Activated CD8-positive, alpha-beta memory T cell treated with anti-CD3 and anti-CD28 coated beads for 24 hours (primary cell): ENCODE measurements at places on chromosomes 16 and 17.

- DNase-seq: no peak
Observed at GRCh38 chr16:82695806-82696205, 69.0 kb downstream of the CDH13 start.

DNA sequence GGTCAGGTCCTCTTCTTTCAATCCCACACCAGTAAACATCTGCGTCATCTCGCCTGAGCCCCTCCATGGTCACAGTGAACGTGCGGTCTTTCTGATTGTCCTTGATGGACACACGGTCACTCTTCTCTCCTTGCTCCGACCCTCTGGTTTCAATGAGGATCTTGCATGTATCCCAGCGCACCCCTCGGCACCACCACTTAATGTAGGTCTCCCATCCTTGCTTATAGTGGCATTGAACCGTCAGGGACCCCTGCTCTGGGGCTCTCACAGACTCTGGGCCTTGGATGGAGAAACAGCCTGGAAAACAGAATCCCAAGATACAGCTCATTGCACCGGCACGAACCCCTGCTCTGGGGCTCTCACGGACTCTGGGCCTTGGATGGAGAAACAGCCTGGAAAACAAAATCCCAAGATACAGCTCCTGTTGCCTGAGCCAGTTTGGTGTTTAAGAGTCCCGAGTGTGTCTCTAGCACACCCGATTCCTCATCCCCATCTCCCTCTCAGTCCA is 5.4 kb downstream of the CD300LB start:
- peak; percentile 32 for DNase-seq

GRCh38 chr16:55000595-55000994 is 69.9 kb downstream of the IRX5 start:
- DNase-seq: no peak

GRCh38 chr16:71542377-71542776 is 16.2 kb downstream of the CHST4 start:
- DNase-seq: peak; percentile 76

- peak; percentile 79 for DNase-seq
Observed at GRCh38 chr17:38730526-38731379, 612 bp downstream of the CISD3 start.

GRCh38 chr16:24681793-24682192 is 47.7 kb upstream of the TNRC6A start:
- DNase-seq: no peak

GRCh38 chr16:25092441-25092840 is 19.1 kb upstream of the LCMT1 start:
- DNase-seq: no peak

DNA sequence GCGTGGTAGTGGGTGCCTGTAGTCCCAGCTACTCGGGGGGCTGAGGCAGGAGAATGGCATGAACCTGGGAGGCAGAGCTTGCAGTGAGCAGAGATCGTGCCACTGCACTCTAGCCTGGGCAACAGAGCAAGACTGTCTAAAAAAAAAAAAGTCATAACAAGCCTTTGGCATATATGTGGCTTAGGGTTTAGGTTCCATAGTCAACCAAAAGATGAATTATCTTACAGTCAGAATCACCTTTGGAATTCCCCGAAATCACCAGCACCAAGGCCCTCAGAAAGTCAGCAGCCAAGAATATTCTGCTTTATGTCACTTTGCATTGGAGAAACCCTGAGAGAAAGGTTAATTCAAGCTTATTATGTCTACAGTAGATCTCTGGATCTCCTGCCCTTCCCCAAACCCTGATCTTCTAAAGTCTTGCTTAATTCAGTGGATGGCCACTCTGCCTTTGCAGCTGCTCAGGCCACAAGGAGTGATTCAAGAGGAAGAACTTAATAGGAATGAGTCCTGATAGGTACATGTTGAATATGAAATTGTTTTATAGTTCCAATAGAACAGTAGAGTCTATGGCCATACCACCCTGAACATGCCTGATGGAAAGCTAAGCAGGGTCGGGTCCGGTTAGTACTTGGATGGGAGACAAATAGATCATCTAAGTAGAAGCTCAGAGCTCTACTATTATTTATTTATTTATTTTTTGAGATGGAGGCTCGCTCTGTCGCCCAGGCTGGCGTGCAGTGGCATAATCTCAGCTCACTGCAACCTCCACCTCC is 196.0 kb upstream of the CACNG5 start:
- no peak for DNase-seq

DNA sequence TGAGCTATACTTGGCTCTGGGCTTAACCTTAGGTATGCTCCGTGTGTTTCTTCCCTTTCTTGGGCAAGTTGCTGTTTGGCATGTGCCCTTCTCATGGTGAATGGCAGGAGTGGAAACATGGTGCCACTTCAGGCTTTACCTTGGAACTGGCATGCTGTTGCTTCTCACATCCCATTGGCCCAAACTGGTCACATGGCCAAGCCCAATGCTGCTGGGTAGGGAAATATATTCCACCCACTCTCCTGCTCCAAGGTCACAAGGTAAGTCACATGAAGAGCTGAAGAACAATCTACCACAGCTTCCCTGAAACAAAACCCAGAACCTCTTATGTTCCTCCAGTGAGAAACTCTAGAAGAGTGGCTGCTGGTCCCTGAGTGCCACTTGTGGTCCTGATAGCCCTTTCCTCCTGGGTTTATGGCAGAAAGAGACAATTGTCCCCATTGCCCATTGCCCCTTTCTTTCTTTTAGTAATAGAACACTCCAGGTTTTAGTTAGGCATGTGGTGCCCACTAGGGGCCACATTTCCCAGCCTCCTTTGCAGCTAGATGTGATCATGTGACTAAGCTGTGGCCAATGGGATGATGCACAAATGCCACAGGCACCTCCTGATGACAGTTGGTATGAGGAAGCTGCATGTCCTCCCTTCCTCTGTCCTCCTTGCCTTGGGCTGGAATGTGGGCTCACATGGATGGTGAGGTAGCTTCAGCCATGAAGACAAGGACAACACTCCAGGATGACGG is 50.3 kb downstream of the MEOX1 start:
- no peak for DNase-seq

DNA sequence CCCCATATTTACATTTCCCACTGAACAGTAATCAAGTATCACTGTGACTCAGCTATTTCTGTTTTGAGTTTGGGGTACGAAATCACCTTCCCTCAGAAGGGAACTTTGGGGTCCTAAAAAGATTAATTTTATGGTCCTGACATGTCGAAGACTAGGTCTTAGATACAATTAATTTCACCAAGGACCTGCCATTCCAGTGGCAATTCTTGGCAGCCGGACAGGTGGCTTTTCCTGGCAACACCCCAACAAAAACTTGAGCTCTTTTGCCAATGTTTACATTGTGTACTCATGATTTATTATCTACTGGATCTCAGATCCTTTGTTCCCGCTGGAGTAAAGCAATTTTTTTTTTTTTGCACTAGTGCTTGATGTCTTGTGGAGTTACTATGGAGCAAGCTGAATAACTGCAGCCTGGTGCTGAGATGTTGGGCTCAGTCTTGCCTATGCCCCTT is 14.4 kb downstream of the SLFN5 start:
- no peak for DNase-seq

GRCh38 chr17:62687997-62688396 is 60.5 kb downstream of the MRC2 start:
- DNase-seq: no peak

GRCh38 chr17:40548982-40549685 is 16.1 kb downstream of the CCR7 start:
- DNase-seq: peak; percentile 74

DNA sequence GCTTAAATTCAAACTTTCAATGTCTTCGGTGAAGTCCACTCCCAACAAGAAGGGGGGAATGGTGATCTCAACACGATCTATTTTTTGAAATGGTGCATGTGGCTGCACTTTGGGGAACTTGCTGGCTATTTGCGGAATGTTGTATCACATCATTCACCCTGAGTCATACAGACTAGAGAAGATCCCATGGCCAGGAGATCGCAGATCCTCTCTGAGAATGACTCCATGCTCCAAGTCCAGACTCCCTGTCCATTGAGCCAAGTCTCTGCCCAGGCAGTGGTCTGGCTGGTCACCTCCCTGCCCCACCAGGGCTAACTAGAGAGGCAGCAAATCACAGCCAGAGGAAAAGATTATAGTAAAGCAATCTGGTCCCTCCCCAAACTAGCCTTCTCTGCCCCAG is 120.6 kb downstream of the XYLT1 start:
- DNase-seq: no peak

GRCh38 chr16:75865736-75866135 is 139.4 kb upstream of the CPHXL start:
- no peak for DNase-seq

DNA sequence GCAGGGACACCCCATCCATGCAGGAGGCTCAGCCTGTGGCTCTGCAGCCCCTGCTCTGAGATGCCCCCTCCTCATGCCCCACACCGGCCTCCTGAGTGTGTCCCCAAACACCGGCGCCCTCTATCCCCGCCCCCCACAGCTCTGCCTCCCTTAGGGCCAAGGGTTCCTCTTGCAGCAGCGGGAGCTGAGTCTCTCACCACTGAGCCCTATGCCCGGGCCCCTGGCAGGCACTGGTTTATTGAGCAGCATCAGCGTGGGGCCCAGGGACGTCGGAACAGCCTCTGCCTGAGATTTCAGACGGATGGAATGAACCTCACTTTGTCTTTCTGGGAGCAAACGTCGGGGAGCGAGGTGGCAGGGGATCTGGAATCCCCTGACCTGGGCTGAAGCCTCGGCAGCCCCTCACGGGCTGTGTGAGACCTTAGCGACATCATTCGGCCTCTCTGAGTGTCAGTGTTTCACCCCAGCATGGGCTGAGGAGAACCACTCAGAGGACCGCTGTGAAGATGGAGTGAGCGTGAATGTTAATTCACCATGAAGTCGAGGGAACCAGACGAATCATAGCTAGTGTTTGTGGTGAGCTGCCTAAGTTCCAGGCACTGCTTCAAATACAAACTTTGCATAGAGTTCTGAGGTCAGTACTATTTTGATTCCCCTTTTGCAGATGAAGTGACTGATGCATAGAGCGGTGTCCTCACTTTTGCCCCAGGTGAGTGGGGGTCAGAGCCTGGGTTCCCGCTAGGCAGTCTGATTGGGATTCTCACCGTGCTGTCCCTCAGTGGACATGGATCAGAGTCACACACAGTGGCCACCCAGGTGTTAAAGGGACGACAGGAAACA is 5.3 kb upstream of the C16orf74 start:
- DNase-seq: no peak

GRCh38 chr17:27323538-27324215 is 29.8 kb downstream of the WSB1 start:
- DNase-seq: peak; percentile 19

GRCh38 chr17:57744195-57745170 is 616 bp downstream of the CCDC182 start:
- no peak for DNase-seq

- DNase-seq: peak; percentile 54
Observed at GRCh38 chr17:64024215-64024654, 3.8 kb upstream of the ICAM2 start.

GRCh38 chr16:81071805-81072204 is 5.2 kb downstream of the C16orf46 start:
- DNase-seq: no peak

DNA sequence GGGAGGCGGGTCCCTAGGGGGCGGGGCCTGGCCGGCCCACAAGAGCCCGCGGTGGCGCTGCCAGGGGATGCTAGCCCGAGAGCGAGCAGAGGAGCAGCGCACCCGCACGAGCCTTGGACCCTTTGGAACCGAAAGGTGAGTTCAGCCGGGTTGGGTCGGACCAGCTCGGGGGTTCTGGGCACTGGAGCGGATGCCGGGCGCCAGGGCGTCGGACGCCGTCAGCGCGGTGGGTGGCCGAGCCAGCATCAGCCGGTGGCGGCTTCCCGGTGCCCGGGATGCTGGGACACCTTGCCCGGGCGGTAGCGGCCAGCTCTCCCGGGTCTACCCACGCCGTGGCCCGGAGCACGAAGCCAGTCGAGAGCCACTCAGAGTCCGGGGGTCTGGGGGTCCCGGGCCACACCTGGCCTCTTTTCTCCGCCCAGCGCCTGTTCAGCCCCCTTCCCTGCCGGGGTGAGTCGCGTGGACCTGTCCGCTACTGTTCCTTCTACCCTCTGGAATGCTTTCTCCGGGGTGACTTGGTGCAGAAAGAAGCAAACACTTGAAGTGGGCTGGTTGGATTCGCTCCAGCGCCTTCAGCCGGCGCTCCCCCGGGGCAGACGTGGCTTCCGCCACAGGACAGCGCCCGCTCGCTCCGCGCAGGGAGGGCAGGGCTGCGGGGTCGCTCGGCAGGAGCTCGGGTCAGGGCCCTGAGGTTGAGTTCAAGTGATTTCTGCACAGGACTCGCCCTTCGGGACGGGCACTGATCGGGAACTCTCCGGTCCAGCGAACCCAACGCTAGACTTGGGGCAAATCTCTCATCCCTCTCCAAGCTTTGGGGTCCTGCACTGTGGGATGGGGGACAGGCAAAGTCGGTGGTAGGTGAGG is at the start of gene SCNN1G:
SCNN1G (plus strand) TSS at position 67 of the 864 bp plus-strand sequence. CDS start 3,527 bp downstream, outside the sequence.
- DNase-seq: peak; percentile 58

- DNase-seq: peak; percentile 90
Observed at GRCh38 chr17:44350733-44351226, 5.7 kb downstream of the GRN start.

DNA sequence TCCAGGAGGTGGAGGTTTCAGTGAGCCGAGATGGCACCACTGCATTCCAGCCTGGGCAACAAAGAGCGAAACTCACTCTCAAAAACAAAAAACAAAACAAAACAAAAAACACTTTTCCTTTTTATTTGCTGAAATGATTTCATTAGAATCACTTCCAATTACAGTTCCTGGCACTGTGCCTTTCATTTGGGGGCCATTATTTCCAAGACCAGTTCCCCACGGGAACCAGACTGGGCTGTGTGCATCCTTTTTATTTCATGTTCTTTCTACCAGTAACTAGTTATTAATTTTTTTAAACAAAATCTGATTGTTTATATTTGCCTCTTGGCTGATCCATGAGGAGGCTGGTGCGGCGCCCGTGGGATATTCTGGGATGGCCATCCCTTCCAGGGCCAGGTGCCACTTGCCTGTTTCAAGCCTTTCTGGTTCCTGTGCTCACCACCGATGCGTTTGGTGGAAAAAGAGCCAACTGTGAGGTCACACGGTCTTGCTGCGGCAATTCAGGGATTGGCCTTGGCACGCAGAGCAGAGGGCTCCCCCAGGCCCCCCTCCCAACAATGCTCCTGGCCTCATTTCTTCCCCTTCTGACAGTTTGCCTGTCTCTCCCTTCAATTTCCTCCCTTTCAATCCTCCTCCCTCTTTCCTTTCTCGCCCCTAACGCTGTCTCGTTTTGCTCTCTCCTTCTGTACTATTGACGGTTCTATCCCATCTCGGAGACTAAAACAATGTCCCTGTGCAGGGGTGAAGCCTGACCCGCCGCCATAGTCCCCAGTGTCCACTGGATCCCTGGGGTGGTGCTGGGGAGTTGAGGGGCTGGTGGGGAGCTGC is 13.4 kb downstream of the UBALD1 start:
- DNase-seq: no peak

- DNase-seq: no peak
Observed at GRCh38 chr16:57538235-57538721, 1.9 kb upstream of the CCDC102A start.

DNA sequence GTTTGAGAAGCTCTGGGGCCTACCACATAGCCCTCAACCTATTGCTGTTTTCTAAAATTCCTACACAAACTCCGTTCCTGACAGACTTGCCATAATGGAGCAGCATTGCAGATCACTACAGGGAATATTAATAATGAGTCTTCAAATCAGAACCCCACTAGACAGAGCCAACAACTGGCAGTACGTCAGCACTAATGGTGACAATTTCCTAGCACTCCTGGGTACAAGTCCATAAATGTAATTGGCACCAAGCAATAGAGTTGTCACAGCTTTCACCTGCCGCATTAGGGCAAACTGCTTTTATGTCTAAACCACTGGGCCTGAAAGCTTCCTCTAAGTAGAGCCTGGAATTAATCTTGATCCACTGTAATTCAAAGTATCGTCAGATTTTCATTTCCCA is 25.5 kb upstream of the ABAT start:
- DNase-seq: no peak
